Bladder microvascular endothelial cell (primary cell): ENCODE measurements at places on chromosomes 11 and 22. TPM values are rescaled to one million over a fixed set of nuclear protein-coding genes. Genes with fewer than 3 reads are reported as not detected.

Gene EPS8L2
- 3.4 and 5.0 TPM in 2 replicates for total RNA-seq

Gene TYR
- total RNA-seq: not detected in 2 replicates

Gene EIF3L
- total RNA-seq: 235 and 342 TPM in 2 replicates

Gene FAT3
- total RNA-seq: 0.49 and 1.1 TPM in 2 replicates

Gene CLTCL1
- 3.1 and 7.6 TPM in 2 replicates for total RNA-seq

Gene PARVA
- total RNA-seq: 10.7 and 32.7 TPM in 2 replicates

Gene GTF2H1
- total RNA-seq: 27.8 and 56.1 TPM in 2 replicates

Gene KCNA4
- not detected in 2 replicates for total RNA-seq

Gene HBB
- not detected in 2 replicates for total RNA-seq

Gene MS4A6A
- total RNA-seq: 0.65 and 0.88 TPM in 2 replicates

Gene SNX32
- under 0.01 and 0.50 TPM in 2 replicates for total RNA-seq

Gene FOLR1
- total RNA-seq: not detected in 2 replicates

Gene IL17REL
- total RNA-seq: not detected in 2 replicates

Gene MRGPRX3
- 1.3 TPM in 1 of 2 replicates, not detected in the other for total RNA-seq

Gene NDUFS3
- total RNA-seq: 51.6 and 58.1 TPM in 2 replicates

Gene NRXN2
- total RNA-seq: 0.49 TPM in 1 of 2 replicates, not detected in the other

Gene CASP1
- total RNA-seq: 20.0 and 37.1 TPM in 2 replicates

Gene SEC14L6
- 0.13 TPM in 1 of 2 replicates, not detected in the other for total RNA-seq

Gene RAB39A
- 0.13 TPM in 1 of 2 replicates, not detected in the other for total RNA-seq

Gene PNPLA3
- total RNA-seq: 0.49 and 1.7 TPM in 2 replicates

Gene FOSL1
- 4.4 and 5.0 TPM in 2 replicates for total RNA-seq

Gene ISX
- not detected in 2 replicates for total RNA-seq

Gene ZFPL1
- total RNA-seq: 23.0 and 30.5 TPM in 2 replicates

Gene C11orf52
- 0.16 and 0.25 TPM in 2 replicates for total RNA-seq

Gene OR5B21
- not detected in 2 replicates for total RNA-seq

Gene CACNA1I
- not detected in 2 replicates for total RNA-seq

Gene ALKBH8
- total RNA-seq: 3.7 and 6.1 TPM in 2 replicates

Gene OR51B5
- not detected in 2 replicates for total RNA-seq

Gene CYP2R1
- total RNA-seq: 7.4 and 11.1 TPM in 2 replicates

Gene SPTBN2
- total RNA-seq: 14.4 and 48.3 TPM in 2 replicates

Gene ASCL2
- total RNA-seq: not detected in 2 replicates

Gene SEZ6L
- total RNA-seq: not detected in 2 replicates
